ENCODE measurements at places on chromosomes 7 and 10. TPM values are rescaled to one million over a fixed set of nuclear protein-coding genes. Genes with fewer than 3 reads are reported as not detected.

DNA sequence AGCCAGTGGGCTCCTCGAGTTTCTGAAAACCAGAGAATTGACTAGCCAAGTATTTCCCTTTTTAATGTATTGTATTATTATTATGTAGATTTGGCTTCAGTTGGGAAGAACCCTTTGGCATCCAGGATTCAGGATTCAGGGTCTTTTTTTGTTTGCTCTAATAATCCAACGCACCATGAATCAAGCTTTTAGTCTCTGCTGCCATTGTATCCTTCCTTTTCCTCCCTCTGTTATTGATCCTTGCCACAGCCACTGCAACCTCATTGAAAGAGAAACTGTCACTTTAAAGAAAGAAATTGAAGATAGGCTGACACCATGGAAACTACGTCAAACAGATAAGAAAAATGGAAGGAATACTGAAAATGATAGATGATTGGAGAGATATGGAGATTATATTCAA, 150.0 kb downstream of the CHRM2 start:
- no peaks in the 10 kb centered on the region for H3K36me3 ChIP-seq
- no peak for DNase-seq
- H3K4me3 ChIP-seq = no peak overlapping the region
- no peaks in the 10 kb centered on the region for H3K4me1 ChIP-seq
- H3K27me3 ChIP-seq = no peaks in the 10 kb centered on the region
- H3K27ac ChIP-seq = no peak overlapping the region

DNA sequence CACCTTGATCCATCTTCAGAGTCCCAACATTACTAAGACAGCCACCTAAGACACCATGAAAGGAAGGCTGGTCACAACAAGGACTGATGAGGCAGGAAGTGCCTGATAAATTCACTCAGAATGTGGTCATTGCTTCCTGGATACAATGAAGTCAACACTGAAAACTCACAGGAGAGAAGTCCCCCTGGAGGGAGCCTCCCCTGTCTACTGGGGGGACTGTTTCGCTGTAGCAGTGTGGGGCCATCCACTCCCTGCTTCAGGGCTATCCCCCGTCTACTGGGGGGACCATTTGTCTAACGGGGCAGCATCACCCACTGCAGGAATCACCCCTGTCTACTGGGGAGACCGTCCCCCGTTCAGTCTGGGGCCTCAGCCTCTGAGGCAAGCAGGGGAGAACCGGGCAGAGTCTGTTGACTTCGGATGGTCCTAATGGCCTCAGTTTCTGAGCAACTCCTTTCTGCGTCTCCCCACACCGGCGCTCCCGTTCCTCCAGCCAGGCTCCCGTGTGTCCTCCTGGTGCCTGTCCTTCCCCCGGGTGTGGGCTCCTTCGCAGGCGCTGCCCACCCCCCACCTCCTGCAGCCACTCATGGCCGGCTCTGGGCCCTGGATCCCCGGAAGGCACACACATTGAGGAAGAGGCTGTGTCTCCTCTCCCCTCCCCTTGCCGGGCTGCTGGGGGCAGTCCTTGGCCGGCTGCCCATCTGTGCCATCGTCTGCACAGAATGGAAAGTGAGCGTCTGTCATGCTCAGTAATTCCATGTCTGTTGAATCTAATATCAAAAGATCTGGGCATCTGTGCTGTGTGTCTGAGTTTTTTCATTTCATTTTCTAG, 59.9 kb upstream of the DNAJB6 start:
- H3K4me3 ChIP-seq = no peak overlapping the region
- DNase-seq = no peak
- H3K36me3 ChIP-seq = no peaks in the 10 kb centered on the region
- no peak overlapping the region for H3K27ac ChIP-seq
- no peaks in the 10 kb centered on the region for H3K27me3 ChIP-seq

- H3K4me1 ChIP-seq = no peaks in the 10 kb centered on the region
- DNase-seq = no peak
- H3K27me3 ChIP-seq = no peaks in the 10 kb centered on the region
- H3K4me3 ChIP-seq = no peak overlapping the region
- no peaks in the 10 kb centered on the region for H3K36me3 ChIP-seq
- H3K27ac ChIP-seq = peak overlapping the region; percentile 42
These were observed 507.0 kb upstream of the KLF6 start for GRCh38 chr10:4291990-4292389.

- peak overlapping the region; percentile 45 for H3K4me3 ChIP-seq
- peaks cover 22% of the 10 kb centered on the region for H3K27me3 ChIP-seq
- DNase-seq = no peak
These were observed 3.4 kb upstream of the MUC12 start for GRCh38 chr7:100965723-100966541.

- H3K27me3 ChIP-seq = no peaks in the 10 kb centered on the region
- no peaks in the 10 kb centered on the region for H3K4me1 ChIP-seq
- DNase-seq = no peak
- no peaks in the 10 kb centered on the region for H3K36me3 ChIP-seq
These were observed 93.8 kb upstream of the MKI67 start for GRCh38 chr10:128220021-128220420.

Gene LIPK
- not detected for total RNA-seq

Data from ascending aorta (tissue), 2 donors.